Urinary bladder (tissue), 4 donors: ENCODE measurements at places on chromosomes 13 and 19. TPM values are rescaled to one million over a fixed set of nuclear protein-coding genes. Genes with fewer than 3 reads are reported as not detected.

DNA sequence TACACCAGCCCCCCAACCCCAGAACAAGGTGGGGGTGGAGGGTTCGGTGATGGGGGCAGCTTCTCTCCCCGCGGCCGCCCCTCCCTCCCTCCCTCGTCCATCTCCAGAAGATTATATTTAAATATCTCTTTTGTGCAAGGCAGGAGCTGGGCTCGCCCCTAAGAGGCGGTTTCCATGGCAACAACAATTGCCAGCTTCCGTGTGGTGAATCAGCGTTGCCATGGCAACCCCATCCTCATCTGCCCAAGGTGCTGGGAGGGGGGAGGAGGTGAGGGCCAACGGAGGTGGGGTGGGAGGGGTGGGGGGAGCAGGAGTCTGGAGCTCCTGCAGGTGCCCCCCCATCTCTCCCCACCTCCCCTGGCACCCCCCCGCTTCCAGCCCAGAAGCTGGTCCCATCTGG lies 46.4 kb downstream of the CELF5 start:
- no peak for DNase-seq

Gene KCNN4
- 14.3 TPM for polyA plus RNA-seq

GRCh38 chr19:9500796-9501195 lies 2.4 kb upstream of the ZNF560 start:
- DNase-seq, result no peak

Gene CALR
- 366 TPM for polyA plus RNA-seq

DNA sequence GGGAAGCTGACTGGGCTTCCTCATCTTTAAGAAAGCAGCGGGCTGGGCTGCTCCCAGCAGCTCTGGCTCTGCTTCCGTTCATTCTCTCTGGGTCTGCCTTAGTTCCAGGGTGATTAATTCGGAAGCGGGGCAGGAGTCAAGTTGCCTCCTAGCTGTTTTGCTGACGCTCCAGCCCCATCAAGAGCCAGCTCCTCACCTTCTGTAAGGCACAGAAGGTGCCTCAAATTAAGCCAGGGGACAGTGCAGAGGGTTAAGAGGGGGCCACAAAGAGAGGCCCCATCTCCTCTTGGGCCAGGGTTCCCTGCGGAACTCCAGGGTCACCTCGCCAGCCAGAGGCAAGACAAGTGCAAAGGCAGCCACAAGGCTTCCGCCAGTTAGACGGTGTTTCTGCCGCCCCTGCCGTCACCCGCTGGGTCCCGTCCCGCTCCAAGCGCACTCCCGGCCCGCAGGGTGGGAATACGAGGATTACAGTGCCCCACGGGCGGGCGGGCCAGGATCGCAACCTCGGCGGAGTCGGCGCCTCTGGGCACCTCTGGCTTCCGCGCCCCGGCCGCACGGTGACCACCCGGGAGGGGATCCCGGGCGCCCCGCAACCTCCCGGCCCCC lies 508 bp downstream of the SLC15A1 start:
- no peak for DNase-seq

DNA sequence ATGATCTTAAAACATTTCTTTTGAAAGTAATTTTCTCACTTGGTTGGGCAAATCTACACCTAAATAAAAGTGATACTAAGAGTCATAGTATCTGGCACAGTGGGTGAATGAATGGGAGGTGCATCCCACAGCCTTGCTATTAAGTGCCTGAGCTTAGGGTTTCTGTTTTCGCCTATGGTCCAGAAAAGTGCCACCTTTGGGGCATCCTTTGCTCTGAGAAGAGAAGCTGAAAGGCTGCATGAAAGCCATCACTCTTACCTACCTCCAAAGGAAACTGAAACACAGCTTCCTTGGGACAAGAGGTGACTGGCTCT lies 55.6 kb upstream of the AKAP11 start:
- no peak for DNase-seq

- no peak for DNase-seq
Measured at GRCh38 chr13:112144616-112145550, 77.9 kb downstream of the SOX1 start.

DNA sequence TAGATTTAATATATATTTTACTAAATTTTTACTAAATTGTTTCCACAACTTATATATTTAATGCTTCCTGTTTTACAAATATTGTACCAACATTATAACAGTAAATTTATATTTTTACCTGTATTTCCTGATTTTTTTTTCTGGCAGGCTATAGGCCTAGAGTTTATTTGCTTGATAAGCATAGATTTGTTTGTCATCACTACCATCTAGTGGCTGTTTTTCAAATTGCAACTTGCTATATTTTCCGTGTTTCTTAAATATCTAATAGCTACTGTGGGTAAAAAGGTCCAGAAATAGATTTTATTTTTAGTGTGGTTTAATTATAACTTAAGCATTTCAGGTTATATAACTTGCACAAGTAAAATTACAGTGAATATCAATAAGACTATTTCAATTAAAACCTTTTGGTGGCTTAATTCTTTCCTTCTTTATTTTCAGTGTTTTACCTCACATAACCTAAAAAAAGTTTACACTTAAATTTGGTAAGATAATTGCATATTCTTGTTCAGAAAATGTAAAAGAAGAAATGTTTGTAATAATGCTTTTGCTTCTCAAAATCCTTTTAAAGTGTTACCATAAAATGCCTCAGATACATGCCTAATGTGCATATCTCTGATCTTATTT lies 60.6 kb downstream of the NDFIP2 start:
- DNase-seq, result peak; percentile 47

DNA sequence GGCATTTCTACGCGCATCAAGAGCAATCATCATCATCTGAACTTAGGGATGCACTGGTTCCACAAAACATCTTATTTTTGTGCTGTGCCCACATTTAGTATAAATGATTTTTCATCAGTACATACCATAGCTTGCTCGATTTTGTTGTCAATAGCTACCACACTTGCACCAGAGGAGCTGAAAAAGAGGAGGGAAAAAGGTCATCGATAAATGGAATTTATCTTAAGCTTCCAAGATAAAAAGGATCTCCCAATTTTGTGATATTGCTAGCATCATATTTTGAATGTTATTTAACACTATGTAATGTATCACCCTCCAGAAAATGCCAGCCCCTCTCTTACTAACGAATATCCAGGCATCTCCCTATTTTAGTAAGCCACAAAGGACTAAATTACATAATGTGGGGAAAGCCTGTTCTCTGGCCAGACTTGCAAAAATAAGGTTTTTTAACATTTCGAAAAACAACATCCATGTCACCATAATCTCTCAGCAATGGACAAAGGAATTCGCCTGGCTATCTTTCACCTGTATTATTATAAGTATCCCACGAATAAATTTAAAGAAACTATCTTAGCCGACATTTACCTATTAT lies 62.4 kb downstream of the SERP2 start:
- peak; percentile 10 for DNase-seq

DNA sequence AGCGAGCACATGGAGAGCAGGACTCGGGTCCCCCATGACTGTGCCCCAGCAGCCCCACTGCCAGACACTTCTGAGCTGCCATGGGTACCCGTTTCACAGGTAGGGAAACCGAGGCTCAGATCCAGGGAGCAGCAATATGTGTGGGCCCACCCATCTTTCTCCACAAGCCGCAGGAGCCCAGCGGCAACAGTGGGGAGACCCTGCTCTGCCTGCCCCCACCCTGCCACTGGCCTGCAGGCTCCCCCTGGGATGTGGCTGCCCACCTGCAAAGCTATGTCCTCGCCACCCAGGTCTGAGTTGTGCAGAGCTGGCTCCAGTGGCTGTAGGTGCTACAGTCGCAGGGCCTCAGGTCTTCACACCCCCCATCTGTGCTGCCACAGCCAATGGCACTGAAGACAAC lies 50.6 kb upstream of the C1QTNF9B start:
- DNase-seq, result no peak

- no peak for DNase-seq
Measured at GRCh38 chr19:4868286-4868834, 893 bp upstream of the PLIN3 start.

Gene VMAC
- 6.5 TPM for polyA plus RNA-seq

Gene IGFL1
- polyA plus RNA-seq, result 0.11 TPM

Gene HMGB1
- polyA plus RNA-seq, result 470 TPM

DNA sequence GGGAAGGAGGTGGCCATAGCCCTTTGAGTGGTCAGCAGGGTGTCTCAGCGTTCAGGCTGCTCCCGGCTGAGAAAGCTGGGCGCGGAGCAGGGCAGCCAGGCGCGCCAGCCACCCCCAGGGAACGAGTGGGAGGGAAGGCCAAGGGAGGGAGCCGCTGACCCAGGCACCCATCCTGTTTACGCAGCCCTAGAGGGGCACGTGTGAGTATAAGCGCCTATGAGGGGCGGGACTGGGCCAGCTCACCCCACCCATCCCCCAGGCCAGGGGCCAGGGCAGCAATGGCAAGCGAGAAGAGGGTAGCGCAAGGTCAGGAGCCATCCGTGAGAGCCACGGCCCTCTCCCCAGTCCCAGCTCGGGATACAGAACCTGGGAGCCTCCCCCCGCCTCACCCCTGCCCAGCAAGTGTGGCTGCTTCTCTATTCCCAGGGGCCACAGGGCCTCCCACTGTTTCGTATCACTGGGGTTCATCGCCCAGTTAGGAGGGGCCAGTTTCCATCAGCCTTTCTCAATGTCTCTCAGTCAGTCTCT lies 897 bp upstream of the DMKN start:
- no peak for DNase-seq
